Stimulated activated CD8-positive, alpha-beta memory T cell treated with anti-CD3 and anti-CD28 coated beads, Interleukin-2, amount 100 ng/mL, for 1 hour (primary cell): ENCODE measurements at places on chromosomes 12 and 14.

GRCh38 chr12:116651089-116651488 lies 86.8 kb downstream of the SPRING1 start:
- no peak for DNase-seq

DNA sequence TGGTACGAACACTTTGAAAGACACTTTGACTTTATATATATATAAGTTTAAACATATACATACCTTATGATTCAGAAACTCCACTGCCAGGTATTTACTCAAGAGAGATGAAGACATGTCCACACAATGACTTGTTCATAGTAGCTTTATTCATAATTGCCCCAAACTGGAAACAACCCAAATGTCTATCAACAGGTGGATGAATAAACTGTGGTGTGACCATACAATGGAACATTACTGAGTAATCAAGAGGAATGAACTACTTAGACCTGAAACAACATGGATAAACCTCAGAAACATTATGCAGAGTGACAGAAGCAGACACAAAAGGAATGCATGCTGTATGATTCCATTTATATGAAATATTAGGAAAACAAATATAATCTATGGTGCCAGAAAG lies 71.1 kb downstream of the PPP1R36 start:
- DNase-seq, result no peak

- DNase-seq, result no peak
Measured at GRCh38 chr12:11761869-11762567, 112.5 kb downstream of the ETV6 start.

- no peak for DNase-seq
Measured at GRCh38 chr14:89807151-89807550, 147.4 kb downstream of the EFCAB11 start.

GRCh38 chr14:43872752-43873655 lies 634.1 kb downstream of the FSCB start:
- DNase-seq, result no peak

DNA sequence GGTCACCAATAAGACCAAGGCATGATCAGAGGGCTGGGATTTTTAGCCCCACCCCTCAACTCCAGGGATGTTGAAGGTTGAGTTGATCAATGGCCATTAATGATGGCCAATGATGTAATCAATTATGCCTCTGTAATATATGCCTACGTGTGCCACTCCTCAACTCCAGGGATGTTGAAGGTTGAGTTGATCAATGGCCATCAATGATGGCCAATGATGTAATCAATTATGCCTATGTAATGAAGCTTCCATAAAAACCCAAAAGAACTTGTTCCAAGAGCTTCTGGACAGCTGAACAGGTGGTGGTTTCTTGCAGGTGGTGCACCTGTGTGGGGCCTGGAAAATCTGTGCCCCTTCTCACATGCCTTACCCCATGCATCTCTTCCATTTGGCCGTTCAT lies 33.2 kb downstream of the KLRG1 start:
- DNase-seq, result no peak

DNA sequence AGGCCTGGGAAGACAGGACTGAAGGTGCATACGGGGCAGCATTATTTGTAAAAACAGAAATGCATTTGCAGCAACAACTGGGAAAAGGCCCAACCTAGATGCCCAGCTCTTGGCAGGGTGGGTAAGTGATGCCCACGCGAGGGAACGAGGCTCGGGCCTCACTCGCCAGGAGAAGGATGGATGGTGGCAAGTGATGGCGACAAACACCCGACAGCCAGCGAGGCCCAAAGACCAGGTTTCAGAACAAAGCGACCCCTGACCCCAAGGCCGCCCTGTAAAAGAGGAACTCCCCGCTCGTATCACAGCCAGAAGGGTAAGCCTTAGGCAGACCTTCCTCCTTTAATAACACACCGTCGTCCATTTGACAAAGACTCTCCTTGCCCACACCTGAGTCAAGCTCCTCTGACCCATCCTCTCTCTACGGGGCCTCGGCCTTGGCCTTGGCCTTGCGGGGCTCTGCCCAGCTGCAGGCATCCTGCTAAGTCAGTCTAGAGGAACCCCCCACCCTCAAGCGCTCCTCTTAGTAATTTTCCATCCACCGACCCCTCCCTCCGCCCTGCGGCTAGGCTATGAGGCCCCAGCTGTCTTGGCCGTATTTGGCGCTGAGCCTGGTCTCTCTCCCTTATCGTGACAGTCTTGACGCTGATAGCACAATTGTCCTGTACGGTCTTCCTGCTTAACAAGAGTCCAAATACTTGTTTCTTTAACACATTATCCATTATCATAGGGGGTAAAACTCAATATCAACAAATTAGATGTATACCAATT lies 80.2 kb downstream of the NCOR2 start:
- DNase-seq, result no peak

DNA sequence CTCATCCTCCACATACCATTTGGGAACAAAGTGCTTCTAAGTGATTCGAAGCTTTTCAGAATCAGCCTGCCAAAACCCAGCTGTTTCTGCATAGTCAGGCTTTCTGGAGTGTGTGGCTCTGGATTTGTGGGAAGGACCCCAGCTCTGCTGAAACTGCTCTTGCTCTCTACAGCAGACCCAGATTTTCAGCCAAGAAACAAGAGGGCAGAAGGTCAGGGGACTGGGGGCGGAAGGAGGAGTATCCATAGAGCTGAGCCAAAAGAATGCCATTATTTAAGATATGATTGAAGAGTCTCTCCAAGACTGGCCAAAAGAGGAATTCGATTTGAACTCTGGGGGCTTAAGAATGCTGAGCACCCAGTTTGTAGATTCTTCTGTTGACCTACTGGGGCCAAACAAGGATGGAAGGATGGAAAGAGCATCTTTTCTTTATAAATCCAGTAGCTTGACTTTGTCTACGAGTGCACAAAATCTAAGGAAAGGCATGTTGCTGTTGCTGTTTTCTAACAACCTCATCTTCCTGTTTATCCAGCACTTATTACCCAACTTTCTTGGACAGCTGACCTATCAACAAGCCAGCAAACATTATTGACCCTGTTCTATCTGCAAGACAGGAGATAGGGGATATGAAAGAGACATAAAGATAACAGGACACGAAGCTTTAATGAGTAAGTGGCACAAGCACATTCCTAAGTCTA lies 29.2 kb downstream of the FBLN5 start:
- DNase-seq, result no peak

DNA sequence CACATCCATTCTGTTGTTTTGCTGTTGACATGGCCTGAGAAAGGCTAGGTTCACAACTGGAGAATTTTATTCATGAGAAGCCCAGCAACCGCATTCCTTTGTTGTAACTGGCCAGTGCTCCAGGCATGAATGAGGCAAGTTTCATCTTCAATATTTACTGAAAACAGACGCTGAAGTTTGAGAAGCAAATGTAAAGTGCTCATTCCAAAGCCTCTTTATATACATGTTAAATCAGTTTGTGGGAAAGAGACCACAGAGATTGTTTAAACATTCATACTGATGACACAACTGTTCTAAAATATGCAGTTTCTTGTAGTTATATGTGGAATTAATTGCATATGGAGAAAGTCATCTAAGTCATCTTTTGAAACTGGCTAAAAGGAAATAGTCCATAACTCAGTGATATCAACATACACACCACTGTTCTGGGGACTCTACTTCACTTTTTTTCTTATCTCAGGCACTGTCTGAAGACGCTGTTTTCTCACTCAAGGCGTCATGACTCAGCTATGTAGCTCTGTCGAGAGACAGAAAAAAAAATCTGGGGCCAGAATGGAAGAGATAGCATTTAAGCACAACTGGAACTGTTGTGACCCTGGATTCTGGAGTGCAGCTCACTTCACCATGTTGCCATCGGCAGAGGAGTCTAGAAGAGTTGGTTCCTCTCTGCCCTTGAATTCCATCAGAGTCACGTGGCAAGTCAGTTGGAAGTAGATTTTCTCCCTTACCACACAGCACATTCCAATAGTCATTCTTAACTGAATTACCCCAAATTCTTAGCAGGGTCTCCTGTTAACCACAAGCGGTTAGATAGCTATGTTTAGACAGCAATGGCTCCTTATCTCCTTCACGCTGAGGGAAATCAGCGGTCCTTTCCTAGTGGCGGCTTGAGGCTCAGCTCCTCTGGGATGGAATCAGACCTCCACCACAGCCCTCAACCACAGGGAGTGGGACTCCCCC lies 258.4 kb upstream of the HMGA2 start:
- DNase-seq, result no peak

DNA sequence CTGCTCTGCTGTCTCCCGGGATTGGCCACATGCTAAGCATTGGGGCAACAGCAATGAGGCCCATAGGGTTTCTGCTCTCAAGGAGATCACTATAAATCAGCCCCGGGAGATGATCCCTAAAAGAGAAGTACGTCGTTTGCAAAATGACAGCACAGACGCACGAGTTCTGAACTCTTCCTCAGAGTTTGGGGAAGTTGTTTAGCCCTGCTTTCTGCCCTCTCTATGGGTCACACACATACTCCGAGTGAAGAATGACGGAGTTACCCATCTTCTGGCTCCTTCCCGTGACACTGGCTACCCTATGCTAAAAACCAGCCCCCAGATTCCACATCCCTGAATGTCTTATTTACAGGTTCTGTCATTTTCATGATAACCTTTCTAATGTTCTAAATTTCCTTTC lies 258.0 kb upstream of the PLEKHG7 start:
- DNase-seq, result no peak

GRCh38 chr12:91851741-91852477 lies 293.7 kb downstream of the BTG1 start:
- no peak for DNase-seq

DNA sequence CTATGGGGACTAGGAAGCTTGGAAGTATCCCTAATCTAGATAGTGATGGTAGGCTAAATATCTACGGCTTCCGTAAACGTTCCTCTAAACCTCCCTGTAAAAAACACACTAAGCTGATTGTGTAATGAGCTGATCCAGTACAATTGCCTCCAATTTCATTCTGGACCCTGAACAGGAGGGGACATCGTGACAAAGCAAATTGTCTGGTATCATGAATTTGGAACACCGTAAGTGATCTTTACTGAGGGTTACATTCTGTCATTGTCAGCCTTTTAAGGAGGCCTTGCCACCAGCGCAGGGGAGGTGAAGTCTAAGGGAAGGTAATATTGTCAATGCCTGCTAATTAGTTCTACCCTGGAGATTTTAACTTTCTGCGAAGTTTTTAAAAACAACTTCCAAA lies 487 bp upstream of the MGST1 start:
- no peak for DNase-seq

DNA sequence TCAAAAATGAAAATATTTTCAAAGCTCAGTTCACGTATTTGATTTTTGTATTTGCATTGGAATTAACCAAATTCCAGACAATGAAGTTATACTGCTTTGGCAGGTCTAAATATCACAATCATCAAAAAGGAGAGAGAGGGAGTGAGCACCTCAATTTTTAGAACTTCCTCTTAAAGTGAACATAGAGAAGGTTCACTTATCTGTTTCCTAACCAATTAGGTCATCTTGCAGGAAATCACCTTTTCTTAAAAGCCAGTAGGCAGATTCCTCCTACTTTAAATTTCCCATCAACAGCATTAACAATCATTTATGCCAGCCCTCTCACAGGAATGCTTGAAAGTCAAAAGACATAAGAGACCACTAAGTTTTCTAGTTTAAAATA lies 388.7 kb downstream of the ZFP36L1 start:
- no peak for DNase-seq

DNA sequence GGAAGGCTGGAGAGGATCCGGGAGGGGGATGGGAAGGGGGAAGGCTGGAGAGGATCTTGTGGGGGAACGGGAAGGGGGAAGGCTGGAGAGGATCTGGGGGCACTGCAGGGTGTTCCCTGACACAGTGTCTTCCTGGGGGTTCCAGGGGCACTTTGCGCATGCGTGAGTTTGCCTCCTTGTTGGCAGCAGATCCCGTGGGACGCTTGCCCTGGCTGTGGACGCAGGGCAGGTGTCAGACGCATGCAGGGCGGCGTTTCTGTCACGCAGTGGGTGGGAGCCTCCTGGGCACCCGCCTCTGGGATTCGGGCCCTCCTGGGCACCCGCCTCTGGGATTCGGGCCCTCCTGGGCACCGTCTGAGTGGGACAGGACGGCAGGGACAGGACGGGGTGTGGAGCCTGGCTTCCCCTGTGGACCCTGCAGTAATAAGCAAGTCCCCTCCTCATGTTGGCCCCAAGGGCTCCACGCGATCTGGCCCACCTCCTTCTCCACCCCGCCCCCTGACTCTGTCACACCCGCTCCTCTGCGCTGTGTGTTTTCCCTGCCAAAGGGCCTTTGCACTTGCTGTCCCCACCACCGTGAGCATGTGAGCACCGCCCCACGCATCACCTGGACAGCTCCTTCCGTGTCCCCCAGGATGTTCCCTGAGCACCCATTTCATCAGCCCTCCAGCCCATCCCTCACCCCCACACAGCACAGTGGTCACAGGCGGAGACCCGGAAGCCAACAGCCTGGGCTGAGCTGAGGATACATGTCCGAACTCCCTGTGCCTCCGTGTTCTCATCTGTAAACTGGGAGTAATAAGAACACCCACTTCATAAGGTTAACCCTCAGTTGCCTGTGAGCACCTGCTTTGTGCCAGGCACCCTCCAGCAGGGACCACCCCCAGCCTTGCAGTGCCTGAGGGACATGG lies 4.4 kb downstream of the MMP17 start:
- no peak for DNase-seq

GRCh38 chr12:125092872-125093680 lies 27.8 kb downstream of the AACS start:
- DNase-seq, result no peak

GRCh38 chr14:22977684-22978486 lies 4.5 kb downstream of the AJUBA start:
- DNase-seq, result no peak

DNA sequence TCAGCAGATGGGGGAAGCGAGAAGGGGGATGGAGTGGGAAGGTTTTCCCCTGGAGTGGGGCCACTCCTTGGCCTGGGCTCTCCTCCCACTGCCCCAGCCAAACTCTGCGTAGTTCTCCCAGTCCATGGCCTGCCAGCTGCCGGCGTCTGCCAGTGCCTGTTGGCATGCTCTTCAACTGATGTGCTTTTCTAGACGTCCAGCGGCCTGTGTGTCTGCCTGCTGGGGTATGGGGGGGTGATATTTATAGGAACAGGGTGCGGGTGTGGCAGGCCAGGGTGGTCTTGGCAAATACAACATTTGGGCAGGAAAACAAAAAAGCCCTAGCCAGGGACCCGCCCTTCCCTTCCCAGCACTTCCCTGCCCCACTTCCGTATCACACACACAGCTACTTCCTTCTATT lies 786.3 kb upstream of the NOVA1 start:
- DNase-seq, result no peak

DNA sequence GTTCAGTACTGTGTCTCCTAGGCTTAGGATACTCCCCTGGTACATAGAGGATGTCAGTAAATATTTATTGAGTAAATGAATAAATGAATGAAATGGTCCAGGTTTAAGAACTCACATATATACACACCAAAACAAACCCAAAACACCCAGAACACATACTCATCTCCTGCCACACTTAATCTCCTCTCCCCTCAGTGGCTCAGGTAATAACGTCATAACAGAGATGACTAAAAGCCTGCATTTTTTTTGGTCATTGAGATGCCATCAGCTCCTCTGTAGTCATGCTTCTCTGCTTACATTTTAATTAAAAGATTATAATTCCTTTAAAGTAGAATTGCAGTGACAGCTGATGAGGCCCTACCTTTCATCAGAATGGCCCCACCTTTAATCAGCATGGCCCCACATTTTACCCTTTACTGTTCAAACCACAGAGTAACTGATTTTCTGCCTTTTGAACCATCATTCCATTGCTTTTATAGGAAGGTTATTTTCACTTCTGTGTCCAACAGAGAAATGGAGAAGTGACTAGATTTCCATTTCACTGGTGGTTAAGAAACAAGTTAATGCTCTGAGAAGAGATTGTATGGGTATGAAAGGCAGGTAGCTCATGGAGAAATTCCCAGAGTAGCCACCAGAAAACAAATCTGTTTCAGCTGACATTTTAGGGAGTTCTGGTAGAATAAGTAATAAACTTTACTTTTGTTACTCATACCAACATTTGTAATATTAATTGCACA lies 193.4 kb upstream of the ATP2B1 start:
- DNase-seq, result no peak

- DNase-seq, result no peak
Measured at GRCh38 chr14:106346534-106347290, 820.3 kb downstream of the TMEM121 start.
